ENCODE measurements at places on chromosomes 4 and X. TPM values are rescaled to one million over a fixed set of nuclear protein-coding genes. Genes with fewer than 3 reads are reported as not detected.

CT55 gene
- not detected for total RNA-seq

MAGED2 gene
- 83.8 TPM for total RNA-seq

LRP2BP gene
- 0.15 TPM for total RNA-seq

MFAP3L gene
- total RNA-seq = 5.7 TPM

LGI2 gene
- total RNA-seq = 0.06 TPM

FHIP1A gene
- 0.18 TPM for total RNA-seq

BEND2 gene
- not detected for total RNA-seq

TRMT2B gene
- 15.1 TPM for total RNA-seq

TMSB15B gene
- total RNA-seq = 6.1 TPM

LDB2 gene
- total RNA-seq = not detected

ABCG2 gene
- total RNA-seq = 20.5 TPM

PAGE4 gene
- not detected for total RNA-seq

CYBB gene
- total RNA-seq = not detected

DCAF4L1 gene
- 0.11 TPM for total RNA-seq

PRICKLE3 gene
- total RNA-seq = 18.2 TPM

PLP1 gene
- not detected for total RNA-seq

CCNG2 gene
- total RNA-seq = 1.9 TPM

GPM6B gene
- 0.11 TPM for total RNA-seq

ERAS gene
- 0.19 TPM for total RNA-seq

TMEM271 gene
- not detected for total RNA-seq

AVPR2 gene
- total RNA-seq = not detected

PDE6B gene
- total RNA-seq = not detected

HSFX4 gene
- total RNA-seq = not detected

G3BP2 gene
- 90.9 TPM for total RNA-seq

POU3F4 gene
- total RNA-seq = not detected

RPGR gene
- total RNA-seq = 10.5 TPM

HHIP gene
- 0.78 TPM for total RNA-seq

DRD5 gene
- total RNA-seq = not detected

NSG1 gene
- total RNA-seq = 4.0 TPM

SMIM10 gene
- total RNA-seq = not detected

MND1 gene
- total RNA-seq = 21.1 TPM

CFAP47 gene
- total RNA-seq = not detected

REPS2 gene
- 1.2 TPM for total RNA-seq

PNMA6E gene
- not detected for total RNA-seq

FMR1NB gene
- not detected for total RNA-seq

BCORL1 gene
- total RNA-seq = 10.5 TPM
